Ureter (tissue), 1 donor: ENCODE measurements at places on chromosomes 1 and 21. TPM values are rescaled to one million over a fixed set of nuclear protein-coding genes. Genes with fewer than 3 reads are reported as not detected.
A peak's percentile ranks its signal among the peaks of the same experiment; 100 is the strongest.

Gene ADAMTSL4
- total RNA-seq = 48.2 TPM

DNA sequence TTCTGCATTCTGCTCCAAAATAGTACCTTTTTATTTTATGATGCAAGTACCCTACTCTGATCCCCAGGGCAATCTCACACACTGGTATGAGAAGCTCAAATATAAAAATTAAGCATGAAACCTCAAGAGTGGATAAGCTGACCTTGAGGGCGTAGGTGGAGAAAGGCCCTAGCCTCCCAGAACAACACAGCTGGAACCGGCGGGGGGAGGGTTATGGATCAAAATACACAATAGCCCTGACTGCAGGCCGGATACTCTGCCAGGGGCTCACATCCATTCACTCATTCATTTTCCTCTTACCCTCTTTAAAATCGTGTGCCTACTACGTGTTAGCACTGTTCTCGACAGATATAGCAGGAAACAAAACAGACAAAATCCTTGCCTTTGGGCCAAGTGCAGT lies 32.8 kb upstream of the ECE1 start:
- no peak for DNase-seq

GRCh38 chr1:18949686-18950400 lies 6.6 kb downstream of the IFFO2 start:
- no peak for DNase-seq

DNA sequence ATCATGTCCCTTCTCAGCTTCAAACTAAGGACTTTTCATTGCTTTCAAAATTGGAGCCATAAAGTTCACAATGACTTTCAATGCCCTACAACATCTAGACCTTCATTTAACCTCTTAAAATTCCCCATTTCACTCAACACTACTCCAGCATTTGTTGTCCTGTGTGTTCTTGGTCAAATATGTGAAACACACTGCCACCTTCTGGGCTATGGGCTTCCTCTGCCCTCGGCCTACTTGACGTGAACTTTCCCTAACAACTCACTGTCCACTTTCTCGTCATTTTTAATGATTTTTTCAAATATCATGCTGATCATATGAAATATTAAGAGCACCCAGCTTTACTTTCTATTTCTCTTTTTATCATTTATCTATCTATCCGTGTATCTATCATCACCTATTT lies 2018.4 kb downstream of the NCAM2 start:
- DNase-seq = no peak

GRCh38 chr1:43850591-43851233 lies 82.9 kb upstream of the ARTN start:
- DNase-seq = no peak

Gene ITPKB
- total RNA-seq = 29.4 TPM

- no peak for DNase-seq
Observed at GRCh38 chr1:219066631-219067349, 106.9 kb upstream of the LYPLAL1 start.

DNA sequence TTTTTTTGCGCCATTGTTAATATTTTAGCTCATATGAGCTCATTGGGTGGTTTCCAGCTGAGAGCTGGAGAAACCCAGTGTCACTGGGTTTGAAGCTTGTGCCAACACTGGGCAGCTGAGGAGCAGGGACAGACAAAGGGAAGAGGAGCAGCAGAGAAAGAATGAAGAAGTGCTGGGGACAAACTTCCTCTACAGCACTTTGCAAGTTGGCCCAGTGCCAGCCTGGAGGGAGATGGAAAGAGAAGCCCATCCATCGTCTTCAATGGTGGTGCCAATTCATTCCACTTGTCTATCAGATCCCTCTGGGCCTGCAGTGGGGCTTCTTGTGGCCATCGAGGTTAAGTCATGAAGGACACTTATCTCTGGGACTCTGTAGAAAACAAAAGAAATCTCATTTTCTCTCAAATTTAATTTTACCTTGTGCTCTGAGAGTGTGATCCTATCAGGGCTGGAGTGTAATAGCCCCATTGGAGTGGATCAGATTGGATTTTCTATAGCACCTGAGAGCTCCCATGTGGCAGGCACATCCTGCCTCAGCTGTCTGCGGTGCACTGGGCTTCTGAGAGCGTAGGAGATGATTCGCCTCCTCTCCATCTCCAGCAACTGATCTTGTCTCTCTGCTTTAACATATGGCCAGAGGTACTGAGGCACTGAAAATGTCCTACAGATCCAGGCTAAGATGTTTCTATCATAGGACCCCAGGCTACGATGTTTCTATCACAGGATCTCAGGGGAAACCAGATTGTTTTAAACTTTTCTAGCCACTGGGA lies 114.7 kb downstream of the TNR start:
- DNase-seq = no peak

DNA sequence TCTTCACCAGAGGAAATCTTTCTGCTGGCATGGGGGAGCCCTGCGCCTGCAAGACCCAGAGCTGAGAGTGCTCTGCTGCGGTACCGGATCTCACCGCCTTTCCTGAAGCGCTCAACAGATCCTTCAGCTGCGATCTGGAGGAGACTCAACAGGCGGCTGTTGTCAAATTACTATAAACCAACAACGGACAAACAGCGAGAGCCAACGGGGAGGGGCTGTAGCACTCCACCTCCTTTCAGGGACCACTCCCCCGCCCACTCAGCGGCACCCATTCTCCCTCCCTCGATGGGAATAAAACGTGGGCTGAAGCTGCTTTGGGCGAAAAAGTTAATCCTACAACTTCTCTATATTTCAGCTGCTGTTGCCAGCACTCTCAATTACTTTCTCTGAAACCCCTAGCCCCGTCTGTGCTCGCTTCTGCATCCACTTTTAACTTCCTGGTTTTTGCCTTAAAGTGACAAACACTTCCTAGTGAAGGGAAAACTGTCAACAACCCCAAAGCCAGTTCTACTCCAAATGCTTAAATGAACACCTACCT lies at the start of gene FMO5:
Gene FMO5, minus strand, starts transcription at position 147 of the 538 bp plus-strand sequence. CDS start 310 bp downstream, outside the sequence.
- DNase-seq = peak; percentile 60

DNA sequence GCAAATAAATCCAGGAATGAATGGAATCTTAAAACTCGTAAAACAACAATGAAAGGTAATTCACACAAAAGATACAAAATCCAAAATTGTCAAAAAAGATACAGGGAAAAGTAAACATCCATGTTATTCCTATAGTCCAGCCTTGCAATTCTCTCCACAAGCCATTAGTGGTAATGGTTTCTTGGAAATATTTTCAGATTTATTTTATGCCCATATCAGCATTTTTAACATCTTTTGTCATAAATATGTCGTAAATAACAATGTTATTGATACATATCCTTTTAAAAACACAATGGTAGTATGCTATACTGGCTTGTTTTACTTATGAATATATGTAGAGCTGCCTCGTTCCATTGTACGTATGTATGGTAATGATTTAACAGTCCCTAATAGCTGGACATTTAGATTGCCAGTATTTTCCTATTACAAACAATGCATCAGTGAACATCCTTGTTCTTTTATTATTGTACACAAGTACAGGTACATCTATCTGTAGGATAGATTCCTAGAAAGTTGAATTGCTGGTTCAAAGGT lies 30.6 kb downstream of the DNTTIP2 start:
- DNase-seq = no peak

DNA sequence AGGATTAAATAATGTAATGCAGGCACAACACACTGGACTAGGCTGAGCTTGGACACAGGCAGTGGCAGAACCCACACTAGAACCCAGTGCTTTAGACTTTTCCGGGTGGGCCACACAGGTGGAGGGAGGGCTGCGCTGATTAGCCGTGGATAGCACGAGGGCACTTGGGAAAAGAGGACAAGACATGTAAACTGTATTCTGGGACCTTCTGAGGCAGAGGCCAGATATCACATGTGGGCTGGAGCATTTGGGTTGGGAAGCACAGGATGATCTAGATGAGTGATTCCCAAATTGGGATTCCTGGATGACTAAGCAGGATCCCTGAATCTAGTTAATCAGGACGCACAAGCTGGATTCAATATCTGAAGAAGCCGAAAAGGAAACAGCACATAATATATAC lies 20.3 kb upstream of the A3GALT2 start:
- no peak for DNase-seq

DNA sequence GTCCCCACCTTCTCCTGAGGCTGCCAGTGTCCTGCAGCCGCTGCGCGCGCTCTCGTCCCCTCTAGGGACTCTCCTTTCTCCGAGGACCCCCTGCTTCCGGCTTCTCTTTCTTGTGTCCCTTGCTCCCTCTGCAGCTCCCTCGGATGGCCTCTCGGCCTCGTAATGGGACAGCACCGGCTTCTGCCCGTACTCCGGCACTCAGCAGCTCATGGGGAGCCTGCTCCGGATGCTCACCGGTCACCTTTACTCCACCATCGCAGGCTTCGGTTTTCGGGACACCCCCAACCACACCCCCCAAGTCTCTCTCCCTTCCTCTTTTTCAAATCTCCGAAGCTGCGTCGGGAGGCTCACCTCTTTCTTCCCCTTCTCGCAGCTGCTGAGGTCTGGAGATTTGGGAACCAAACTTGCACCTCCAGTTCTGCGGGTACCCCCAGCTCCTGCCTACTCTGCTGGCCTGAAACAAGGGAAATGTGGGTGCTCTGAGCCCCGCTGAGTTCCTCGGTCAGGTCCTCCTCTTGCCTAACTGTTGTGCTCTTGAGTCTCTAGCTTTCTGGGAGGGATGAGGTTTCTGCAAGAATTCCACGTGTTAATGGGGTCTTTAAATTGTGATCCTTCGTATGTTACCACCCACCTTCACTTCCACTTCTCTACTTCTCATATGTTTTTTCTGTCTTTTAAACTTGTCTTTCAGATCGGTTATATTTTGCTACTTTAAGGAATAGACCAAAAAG lies 930 bp downstream of the CDC14A start:
- peak; percentile 50 for DNase-seq

DNA sequence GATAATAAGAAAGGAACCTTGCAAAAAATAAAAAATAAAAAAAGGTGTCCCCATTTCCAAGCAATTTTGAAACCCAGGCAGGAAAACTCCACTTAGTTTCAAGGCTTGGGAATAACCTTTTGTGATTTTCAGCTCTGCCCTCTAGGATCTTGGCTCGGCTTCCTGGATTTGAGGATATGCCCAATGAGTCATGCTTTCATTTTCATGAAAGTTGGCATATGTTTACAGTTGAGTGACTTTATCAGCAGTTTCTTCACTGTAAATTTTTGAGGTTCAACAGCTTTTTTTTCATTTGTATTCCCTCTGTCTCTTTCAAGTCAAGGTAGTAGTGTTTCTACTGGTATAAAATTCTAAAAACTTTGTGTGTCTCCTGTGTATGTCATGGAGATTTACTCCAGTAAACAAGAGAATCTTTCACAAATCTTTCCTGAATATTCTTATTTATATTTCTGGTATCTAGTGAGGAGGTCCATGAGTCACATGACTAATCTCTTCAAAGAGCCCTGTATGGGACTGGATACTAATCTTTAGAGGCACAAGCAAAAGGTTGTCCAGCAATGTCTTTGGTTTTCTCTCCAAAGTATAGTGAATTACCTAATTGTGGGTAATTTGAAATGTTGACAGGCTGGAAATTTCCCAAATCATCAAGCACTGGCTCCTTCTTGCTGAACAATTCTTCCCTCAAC lies 335.3 kb downstream of the BRINP2 start:
- no peak for DNase-seq

GRCh38 chr1:162993846-162994245 lies 75.3 kb upstream of the RGS4 start:
- no peak for DNase-seq

GRCh38 chr1:224182057-224182865 lies 779 bp upstream of the DEGS1 start:
- no peak for DNase-seq

GRCh38 chr1:103111926-103112325 lies 3.6 kb upstream of the COL11A1 start:
- DNase-seq = no peak

Gene IL24
- total RNA-seq = not detected
